Right lung (tissue), 10 donors: ENCODE measurements at places on chromosomes 5 and 9. TPM values are rescaled to one million over a fixed set of nuclear protein-coding genes. Genes with fewer than 3 reads are reported as not detected.

Gene LHX3
- polyA plus RNA-seq = not detected

Gene ECSCR
- polyA plus RNA-seq = 67.5 TPM

Gene TXNDC8
- polyA plus RNA-seq = not detected

Gene PTGR1
- 100 TPM for polyA plus RNA-seq
